Mucosa of descending colon (tissue), 3 donors: ENCODE measurements at places on chromosomes 3 and 15. TPM values are rescaled to one million over a fixed set of nuclear protein-coding genes. Genes with fewer than 3 reads are reported as not detected.

DNA sequence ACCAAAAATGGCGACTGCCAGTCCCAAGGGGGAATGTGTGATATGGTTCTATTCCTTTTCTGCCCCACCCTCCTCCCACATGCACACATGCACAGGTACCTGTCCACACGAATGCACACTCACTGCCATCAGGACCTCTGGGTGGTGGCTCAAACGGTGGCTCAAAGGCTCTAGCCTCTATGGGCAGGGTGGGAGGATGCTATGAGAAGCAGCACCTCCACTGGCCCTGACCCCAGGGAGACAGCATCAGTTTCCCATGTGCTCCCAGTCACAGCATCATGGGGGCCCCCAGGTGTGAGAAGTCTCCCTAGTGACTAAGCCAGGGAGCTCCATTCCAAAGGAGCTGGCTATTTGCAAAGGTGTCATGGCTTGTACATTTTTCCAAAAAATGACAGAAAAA is 15.9 kb downstream of the SEMA3G start:
- DNase-seq: no peak

- DNase-seq: no peak
Observed at GRCh38 chr15:65060641-65061397, 7.0 kb downstream of the RASL12 start.

DNA sequence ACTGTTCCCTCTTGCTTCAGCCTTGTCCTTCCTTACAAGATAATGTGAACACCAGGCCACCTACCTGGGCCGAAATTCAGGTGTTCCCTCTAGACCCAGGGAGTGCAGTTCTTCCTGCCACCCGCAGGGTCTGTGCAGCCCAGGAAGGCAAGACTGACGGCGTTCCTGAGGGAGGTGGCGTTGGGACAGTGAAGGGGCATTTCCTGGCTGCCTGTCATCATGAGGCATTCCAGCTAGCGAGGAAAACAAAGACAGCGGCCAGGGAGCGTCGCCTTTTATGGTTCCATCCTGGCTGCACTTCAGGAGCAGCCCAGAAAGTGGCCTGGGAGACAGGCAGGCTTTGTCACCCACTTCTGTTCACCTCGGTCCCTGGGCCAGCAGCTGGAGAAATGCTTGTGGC is 84.8 kb upstream of the WNT5A start:
- peak; percentile 36 for DNase-seq

- DNase-seq: no peak
Observed at GRCh38 chr3:125389282-125389681, 14.2 kb upstream of the ZNF148 start.

DNA sequence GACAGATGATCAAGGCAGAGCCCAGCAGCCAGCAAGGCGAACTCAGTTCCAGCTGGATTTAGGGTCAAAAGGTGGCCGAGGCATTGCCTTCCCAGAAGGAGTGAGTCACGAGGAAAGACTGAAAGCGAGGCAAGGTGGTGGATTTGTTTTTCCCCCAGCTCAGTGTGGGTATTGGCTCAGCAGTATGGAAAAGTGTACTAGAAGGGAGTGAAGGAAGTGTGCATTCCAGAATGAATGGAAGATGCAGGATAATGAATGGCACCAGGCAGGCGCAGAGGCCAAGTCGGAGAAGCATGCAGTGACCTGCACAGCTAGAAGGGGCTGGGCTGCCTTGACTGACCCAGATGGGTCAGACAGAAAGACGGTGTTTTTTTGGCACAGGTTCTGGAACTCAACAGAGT is 46.3 kb downstream of the FOXP1 start:
- DNase-seq: no peak

DNA sequence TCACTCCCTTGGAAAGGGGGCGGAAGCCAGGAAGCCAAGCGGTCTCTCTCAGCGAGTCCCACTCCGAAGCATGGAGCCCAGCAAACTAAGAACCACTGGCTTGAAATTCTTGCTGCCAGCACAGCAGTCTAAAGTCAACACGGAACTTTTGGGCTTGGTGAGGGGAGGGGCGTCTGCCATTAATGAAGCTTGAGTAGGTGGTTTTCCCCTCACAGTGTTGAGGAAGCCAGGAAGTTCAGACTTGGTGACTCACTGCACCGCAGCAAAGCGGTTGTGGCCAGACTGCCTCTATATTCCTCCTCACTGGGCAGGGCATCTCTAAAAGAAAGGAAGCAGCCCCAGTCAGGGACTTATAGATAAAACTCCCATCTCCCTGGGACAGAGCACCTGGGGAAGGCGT is 665.4 kb upstream of the CBLB start:
- DNase-seq: peak; percentile 13

Gene TCF12
- total RNA-seq: 74.1 TPM

Gene OR5K2
- total RNA-seq: not detected

Gene RTP3
- total RNA-seq: not detected

Gene CACNA2D3
- 0.34 TPM for total RNA-seq

Gene B3GALNT1
- total RNA-seq: 5.1 TPM
